PC-3 (cell line): ENCODE measurements at places on chromosomes 2 and 18. TPM values are rescaled to one million over a fixed set of nuclear protein-coding genes. Genes with fewer than 3 reads are reported as not detected.

The TNFAIP6 gene
- total RNA-seq = not detected in 2 replicates

The CIB4 gene
- total RNA-seq = not detected in 2 replicates

The VPS54 gene
- 17.9 and 18.6 TPM in 2 replicates for total RNA-seq

The SH3YL1 gene
- total RNA-seq = 28.6 and 29.1 TPM in 2 replicates

DNA sequence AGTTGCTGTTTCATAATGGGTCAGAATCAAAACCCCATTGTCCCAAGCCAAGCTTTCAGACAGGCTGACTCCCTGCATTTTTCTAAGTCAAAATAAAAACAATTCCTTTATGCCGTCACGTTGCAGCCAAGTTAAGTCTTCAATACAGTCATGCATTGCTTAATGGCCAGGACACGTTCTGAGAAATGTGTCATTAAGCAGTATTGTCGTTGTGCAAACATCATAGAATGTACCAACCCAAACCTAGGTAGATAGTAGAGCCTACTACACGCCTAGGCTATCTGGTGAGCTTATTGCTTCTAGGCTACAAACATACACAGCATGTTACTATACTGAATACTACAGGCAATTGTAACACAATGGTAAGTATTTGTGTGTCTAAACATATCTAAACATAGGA is 160.4 kb upstream of the FOSL2 start:
- DNase-seq = peak; percentile 35

GRCh38 chr18:32264401-32264800 is 74.6 kb downstream of the MEP1B start:
- DNase-seq = no peak

GRCh38 chr2:182144041-182144775 is 158.6 kb downstream of the PPP1R1C start:
- no peak for DNase-seq
